ENCODE measurements at places on chromosomes 1 and 21.

GRCh38 chr1:21077085-21077484, 99.6 kb downstream of the EIF4G3 start:
- no peak for DNase-seq

DNA sequence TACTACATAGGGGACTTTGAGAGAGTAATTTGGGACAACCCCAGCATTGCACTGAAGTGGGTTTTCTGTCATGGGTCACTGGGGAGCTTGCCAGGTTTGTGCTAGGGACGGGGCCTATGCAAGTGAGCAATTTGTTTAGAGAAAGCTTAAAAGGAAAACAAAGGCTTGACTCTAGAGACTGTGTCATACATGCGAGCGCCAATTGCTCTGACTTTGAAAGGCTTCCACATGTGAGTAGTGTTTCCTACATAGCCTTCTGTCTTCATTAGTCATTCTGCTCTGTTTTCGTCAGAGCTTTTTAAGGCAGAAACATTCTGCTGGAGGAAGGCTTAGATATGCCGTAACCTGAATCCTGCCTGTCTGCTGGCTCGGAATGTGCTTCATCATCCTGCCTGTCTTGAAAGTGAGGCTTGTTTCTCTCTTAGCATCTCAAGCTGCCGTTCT, 28.4 kb downstream of the TRIM45 start:
- DNase-seq, result peak; percentile 97

GRCh38 chr21:34973685-34974084, 75.4 kb downstream of the RUNX1 start:
- DNase-seq, result no peak

- no peak for DNase-seq
These were observed 4.5 kb upstream of the EDEM3 start for GRCh38 chr1:184759112-184759511.

- DNase-seq, result no peak
These were observed 17.4 kb downstream of the MYOM3 start for GRCh38 chr1:24094554-24094953.

GRCh38 chr1:31643976-31644559, 608 bp downstream of the PEF1 start:
- DNase-seq, result no peak

DNA sequence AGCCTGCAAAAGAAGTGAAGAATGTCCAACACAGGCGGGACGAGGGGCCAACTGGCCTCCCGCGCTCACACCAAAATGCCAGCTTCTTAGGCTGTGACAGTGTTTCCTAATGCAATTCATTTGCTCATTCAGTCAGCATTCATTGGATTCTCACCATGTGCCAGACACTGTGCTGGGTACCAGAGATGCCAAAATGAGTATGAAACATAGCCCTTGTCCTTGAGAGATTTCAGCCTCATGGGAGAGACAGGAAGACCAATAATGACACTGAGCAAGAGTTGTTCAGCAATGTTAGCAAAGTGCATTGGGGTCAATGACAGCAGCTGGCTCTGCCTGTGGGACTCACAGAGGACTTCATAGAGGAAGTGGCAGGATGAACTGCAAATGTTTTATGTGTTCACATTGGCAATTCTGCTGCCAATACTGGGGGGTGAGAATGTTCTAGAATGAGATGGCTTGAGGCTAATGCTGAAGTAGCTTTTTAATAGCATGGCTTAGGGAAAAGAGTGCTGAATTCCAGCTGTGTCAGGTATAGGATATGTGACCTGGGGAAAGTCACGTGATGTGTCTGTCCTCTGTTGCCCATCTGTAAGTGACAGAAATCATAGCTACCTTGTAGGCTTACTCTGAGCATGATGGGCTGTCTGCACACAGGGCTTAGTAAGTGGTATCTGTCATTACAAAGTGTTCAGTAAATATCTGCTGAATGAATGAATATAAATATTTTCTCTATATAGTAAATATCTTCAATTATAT, 58.3 kb upstream of the KIF26B start:
- no peak for DNase-seq

GRCh38 chr1:33515607-33516006, 43.2 kb downstream of the ZSCAN20 start:
- DNase-seq, result no peak

DNA sequence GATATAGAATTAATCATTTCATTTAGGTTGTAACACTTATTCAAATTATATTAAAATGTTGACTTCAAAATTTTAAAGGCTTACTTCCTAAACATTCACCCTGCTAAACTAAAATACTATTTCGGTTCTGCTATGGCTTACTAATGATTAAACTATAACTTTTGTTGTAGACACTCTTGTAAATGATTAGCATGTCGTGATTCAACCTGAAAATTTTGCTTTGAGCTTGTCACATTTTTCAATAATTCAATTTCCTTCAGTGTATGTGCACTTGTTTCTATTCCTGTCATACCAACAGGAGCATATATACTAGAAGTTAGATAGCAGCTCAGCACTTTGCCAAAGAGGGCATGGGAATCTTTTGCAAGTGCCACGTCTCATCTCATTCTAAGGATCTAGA, 1018.8 kb downstream of the AMY1C start:
- no peak for DNase-seq
